ENCODE measurements at places on chromosomes 12 and 14.

- DNase-seq = no peak
Measured at GRCh38 chr12:43287706-43288383, 264.2 kb downstream of the ADAMTS20 start.

DNA sequence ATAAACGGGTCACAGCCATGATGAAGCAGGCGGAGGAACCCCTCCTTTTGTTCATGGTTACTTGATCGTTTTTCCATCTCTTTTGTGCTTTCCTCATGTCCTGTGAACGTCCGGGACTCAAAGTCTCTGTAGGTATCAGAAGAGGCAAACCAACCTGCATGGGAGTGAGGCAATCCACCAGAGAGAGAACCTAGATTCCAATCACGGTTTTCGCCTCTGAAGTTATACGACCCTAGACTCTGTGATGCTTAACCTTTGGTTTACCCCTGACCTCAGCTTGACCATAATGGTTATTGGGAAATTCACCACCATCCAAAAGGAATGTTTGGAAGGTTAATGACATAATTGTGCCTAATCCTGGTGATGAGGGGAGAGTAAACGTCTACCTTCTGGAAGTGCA, 186.8 kb upstream of the PRICKLE1 start:
- no peak for DNase-seq

GRCh38 chr14:51458563-51458955, 193.2 kb upstream of the FRMD6 start:
- no peak for DNase-seq

- no peak for DNase-seq
Measured at GRCh38 chr12:120961604-120962531, 16.5 kb upstream of the HNF1A start.

DNA sequence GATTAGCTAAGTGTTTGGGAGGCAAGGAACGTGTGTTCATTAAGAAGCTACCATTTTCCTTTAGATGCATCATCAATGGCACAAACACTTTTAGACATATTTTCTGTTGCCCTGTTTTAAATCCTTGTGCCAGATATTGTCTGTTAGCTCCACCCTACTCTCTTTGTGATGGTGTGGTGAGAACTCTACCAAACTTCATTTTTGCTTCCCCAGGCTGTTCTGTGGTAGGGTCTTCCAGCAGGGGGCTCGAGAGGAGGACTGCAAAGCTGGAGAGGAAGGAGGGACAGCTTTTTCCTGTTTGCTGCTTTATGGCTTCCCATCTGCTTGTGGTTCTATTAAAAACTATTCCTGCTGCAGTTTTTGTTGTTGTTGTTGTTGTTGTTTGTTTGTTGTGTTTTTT, 23.8 kb upstream of the STRAP start:
- DNase-seq = no peak

- DNase-seq = no peak
Measured at GRCh38 chr14:76514213-76514998, 138.5 kb downstream of the ESRRB start.

DNA sequence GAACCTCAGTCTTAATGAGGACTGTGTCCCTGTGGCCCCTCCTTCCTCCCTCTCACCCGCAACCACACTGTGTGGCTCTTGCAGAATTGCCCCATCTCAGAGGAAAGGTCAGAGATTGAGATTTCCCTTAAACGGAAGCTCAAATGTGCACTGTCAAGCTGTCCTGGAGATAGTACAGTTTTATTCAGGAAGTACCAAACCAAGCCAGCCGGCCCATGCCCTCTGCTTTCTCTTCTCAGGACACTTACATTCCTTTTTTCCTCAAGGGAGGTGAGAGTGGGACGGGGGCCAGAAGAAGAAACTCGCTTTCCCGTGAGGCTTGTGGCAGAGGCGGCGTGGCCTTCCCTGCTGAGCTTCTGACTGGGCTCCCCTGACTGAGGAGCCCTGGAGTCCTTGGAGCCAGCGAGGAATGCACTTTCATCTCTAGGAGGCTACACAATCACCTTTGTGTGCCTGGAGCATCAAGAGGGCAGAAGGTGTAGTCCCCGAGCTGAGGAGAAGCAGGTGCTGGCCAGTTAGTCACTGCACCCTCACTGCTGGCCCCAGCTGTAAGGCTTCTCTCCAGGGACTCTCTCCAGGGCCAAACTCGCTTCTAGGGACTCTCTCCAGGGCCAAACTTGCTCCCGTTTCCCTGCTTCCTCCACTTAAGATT, 24.1 kb upstream of the ATP2A2 start:
- DNase-seq = no peak

DNA sequence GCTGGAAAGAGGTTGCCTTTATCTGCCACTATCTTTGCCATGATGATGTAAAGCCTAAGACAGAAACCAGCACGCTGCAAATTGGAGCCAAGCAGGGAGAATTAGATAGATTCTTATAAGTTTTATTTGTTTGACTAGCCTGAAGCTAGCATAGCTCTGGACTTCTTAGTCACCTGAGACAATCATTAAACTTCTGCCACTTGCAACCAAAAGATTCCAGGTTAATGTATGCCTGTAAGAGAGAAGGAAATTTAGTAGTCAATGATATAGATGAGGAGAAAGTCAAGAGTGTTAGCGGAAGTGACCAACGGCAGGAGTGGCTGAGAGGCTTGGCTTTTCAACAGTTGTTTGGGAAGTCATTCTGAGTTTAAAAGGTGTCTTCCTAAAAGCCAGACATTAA, 1106.6 kb downstream of the VRK1 start:
- no peak for DNase-seq

GRCh38 chr12:110372056-110372425, 31.5 kb downstream of the ANAPC7 start:
- DNase-seq = no peak

DNA sequence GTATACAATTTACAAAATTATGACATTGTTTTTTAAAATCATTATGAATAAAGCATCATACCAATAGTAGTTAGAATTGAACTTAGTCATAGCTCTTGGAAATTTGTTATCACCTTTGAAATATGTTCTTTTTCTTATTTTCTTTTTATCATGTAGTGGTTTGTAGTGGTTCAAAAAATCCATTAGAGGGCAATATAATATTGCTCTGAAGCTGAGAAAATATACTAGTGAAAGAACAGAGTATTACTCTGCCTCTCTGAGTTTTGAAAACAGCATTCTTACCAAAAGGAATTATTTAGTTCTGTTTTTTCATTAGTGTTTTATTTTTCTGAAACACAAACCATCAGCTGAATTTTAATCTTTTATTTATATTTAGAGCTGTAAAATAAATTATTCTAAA, 76.2 kb downstream of the PDZRN4 start:
- no peak for DNase-seq

- DNase-seq = no peak
Measured at GRCh38 chr14:91493169-91493568, 16.9 kb downstream of the PPP4R3A start.

- DNase-seq = peak; percentile 25
Measured at GRCh38 chr14:95523051-95523814, 6.8 kb upstream of the SYNE3 start.

GRCh38 chr14:70905301-70905700, 2.0 kb upstream of the PCNX1 start:
- DNase-seq = no peak

DNA sequence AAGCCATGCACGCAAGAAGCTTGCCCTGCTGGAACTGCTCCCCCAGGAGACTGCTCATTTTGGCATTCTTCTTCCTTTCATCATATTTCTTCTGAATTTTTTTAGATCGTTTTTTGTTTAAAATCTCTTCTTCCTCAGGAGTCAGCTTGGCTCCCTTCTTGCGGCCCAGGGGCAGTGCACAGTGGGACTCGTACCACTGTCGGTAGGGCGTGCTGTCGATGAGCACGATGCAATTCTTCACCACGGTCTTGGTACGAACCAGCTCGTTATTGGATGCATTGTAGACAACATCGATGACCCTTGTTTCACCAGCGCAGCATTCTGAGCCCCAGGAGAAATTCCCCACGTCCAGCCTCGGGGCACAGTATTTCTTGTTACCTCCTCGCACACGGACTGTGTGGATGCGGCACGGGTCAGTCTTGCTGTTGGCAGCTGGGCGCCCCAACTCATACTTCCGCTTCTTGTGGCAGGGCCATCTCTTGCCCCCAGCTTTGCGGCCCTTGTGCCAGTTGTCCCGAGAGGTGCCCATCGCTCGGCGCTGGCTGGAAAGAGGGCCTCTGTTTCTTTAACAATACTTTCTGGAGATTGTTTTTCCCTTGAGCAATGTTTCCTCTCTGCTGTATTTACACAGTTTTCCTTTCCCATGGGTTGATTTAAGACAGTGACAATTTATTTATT, 452.4 kb downstream of the TMEM121 start:
- no peak for DNase-seq

DNA sequence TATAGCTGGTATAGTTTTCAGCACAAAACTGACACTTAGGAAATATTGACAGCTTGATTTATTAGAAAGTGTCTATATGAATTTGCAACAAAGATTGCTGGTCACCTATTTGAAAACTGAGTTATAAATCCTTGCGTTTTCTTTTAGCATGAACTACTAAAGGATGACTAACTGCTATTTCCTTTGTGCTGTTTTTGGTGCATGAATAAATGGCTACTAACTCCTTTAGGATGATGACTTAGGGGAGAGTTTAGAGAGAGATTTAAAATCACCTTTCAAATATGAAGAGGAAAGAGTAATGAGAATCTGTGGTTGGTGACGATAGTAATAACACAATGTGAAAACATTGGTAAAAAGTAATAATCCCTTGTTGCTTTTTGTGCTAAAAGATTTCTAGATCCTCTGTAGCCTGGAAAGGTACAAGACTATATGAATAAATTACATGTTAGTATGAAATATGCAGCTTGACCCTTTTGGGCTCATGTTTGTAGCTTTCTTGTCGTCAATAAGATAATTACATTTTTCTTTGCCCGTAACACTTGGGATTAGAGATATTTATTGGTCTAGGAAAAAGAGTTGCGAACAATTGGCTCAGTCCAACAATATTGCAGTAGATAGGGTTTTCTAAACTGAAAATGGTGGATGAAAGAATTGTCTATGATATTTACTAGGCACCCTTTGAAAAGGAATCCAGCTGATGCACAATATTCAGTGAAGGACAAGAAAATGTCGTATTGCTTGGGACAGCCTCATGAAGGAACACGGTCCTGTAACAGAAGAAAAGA, 453.0 kb downstream of the ADAMTS20 start:
- DNase-seq = no peak

DNA sequence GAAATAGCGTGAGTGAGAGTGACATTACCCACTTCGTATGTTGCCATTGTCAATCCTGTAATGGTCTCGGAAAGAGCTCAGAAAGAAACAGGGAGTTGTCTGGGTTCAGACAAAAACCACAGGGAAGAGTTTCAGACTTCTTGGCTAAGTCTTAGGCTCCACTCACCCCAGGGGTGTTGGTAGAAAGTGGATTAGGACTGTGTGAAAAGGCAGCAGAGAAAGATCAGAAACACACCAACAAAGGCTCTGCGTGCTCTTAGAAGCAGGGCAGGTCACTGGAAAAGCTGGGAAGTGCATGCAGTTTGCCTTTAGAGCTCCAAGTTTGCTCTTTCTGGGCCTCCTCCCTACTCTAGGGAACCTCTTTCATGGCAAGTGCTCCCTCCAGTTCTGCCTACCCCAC, 106.1 kb upstream of the PLXNC1 start:
- DNase-seq = no peak

DNA sequence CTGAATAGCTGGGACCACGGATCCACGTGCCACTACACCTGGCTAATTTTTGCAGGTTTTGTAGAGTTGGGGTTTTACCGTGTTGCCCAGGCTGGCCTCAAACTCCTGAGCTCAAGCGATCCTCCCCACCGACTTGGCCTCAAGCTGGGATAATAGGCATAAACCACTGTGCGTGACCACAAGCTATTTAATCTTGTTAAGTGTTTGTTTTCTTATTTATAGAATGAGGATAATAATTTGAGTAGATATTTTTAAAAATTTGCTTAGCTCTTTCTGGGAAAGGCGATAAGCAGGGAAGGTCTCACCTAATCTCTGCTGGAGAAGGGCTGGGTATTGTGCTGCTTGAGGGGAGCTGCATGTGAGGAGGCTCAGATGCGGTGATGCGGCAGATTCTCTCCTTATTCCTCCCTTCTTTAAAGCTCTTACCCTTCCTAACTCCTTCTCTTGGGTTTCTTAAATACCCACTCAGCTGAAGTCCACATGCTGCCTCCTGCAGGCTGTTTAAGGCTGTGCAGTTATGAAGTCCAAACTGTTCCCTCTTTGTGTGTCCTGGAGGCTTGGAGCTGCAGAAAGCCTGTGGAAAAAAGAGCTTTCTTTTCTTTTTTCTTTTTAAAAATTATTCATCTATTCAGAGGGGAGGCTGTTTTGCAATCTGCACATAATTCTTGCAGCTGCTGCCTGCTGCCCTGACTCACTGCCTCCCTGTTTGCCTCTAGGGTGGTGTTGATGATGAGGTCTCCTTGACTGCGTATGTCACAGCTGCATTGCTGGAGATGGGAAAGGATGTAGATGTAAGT, 37.9 kb downstream of the A2ML1 start:
- no peak for DNase-seq

DNA sequence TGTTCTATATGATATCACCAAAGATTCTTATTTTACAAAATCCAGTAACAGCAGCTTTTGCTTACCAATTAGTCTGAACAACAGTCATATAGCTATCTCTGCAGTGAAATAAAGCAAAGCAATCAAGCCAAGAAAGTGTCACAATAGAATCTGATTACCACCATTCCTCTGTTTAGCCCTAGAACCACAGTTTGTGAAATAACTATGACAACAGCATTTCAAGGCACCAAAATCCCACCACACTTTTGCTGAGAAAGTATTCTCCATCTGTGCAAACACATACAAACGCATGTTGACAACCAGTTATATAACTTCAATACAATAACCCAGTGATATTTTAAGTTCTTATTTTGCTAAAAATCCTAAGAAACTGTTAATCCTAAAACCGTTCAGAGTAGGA, 7.4 kb downstream of the PPP1R13B start:
- no peak for DNase-seq

DNA sequence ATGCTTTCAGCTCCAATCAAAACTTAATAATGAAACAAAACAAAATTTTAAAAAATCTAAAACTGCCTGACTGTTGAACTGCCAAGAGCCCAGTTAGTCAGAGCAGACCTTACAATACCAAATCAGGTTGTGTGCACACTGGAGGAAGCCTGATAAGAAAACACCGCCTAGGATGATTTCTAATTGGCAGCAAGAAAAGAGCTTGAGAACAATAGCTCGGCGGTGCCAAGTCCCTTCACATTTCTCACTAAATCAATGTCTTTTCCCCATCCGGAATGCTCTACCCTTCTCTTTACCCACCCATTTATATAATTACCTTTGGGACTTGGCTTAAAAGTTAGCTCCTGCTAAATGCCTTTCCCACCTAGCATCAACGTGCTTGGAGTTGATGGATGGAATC, 256.7 kb downstream of the C12orf75 start:
- no peak for DNase-seq

- DNase-seq = no peak
Measured at GRCh38 chr12:16352481-16352880, 5.0 kb downstream of the MGST1 start.

DNA sequence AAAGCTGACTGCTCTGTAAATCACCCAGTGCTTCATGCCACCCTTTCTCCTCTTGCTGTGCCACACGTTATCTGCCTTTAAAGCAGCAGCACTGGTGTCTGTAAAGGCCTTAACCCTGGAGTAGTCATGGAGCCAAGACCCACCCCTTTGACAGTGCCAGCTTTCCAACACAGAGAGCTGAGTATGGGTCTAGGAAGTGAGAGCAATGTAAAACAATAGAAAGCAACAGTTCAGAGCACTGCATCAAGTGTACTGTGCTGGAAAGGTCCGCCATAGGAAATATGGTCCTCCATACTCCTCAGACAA, 139.5 kb downstream of the DAD1 start:
- DNase-seq = no peak

Measured in stimulated activated naive CD4-positive, alpha-beta T cell (primary cell).